ENCODE measurements at places on chromosomes 1 and 21. TPM values are rescaled to one million over a fixed set of nuclear protein-coding genes. Genes with fewer than 3 reads are reported as not detected.

Gene S100A11
- total RNA-seq, result 172 TPM

Gene SLC6A9
- 2.1 TPM for total RNA-seq

Gene MPL
- total RNA-seq, result not detected

Gene S100A9
- not detected for total RNA-seq

Gene NTMT2
- not detected for total RNA-seq

Gene SH2D1B
- total RNA-seq, result not detected

Gene CNKSR1
- not detected for total RNA-seq

Gene OR2L5
- not detected for total RNA-seq

Gene MAN1C1
- 4.5 TPM for total RNA-seq

Gene RPS6KA1
- 10.3 TPM for total RNA-seq

Gene MCOLN2
- total RNA-seq, result 6.2 TPM

Gene NUDT17
- 10.2 TPM for total RNA-seq

Gene TMPRSS15
- total RNA-seq, result under 0.01 TPM

Gene RPE65
- total RNA-seq, result under 0.01 TPM

Gene PEX19
- 61.9 TPM for total RNA-seq

Gene CTSE
- 0.73 TPM for total RNA-seq

Gene TINAGL1
- not detected for total RNA-seq

All from melanocyte of skin (primary cell).